Kidney glomerular epithelial cell (primary cell): ENCODE measurements at places on chromosomes 5 and 9.

GRCh38 chr5:18553269-18553668, 919.0 kb downstream of the TAF11L14 start:
- DNase-seq, result peak; percentile 12

GRCh38 chr9:131639769-131640437, 94.6 kb downstream of the PRRT1B start:
- no peak for DNase-seq

DNA sequence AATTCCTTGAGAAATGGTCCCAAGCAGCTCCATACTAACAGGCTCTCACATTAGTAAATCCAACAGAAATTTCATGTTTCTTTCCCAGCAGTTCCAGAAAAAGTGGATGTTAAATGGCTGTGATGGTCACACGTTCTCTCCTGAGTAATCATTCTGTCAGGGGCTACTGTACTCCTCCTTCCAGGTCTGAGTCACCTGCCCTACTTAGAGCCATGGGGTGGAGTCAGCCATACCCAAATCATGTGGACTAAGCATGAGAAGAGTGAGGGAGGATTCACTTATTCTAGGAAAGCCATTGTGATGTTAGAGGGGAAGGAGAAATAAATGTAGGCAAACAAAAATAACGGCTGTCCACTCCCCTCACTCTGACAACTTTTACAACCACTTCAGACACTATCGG, 547.2 kb downstream of the CSNK1G3 start:
- DNase-seq, result peak; percentile 6

GRCh38 chr5:150309101-150309885, 6.6 kb upstream of the ARSI start:
- DNase-seq, result no peak

- DNase-seq, result peak; percentile 47
Observed at GRCh38 chr5:33892620-33893137, 889 bp upstream of the ADAMTS12 start.

GRCh38 chr5:2352101-2352861, 399.2 kb downstream of the IRX2 start:
- DNase-seq, result no peak

GRCh38 chr5:146450002-146450401, 2.9 kb downstream of the TCERG1 start:
- DNase-seq, result no peak

GRCh38 chr5:73280386-73280785, 107.4 kb downstream of the TMEM174 start:
- no peak for DNase-seq

- no peak for DNase-seq
Observed at GRCh38 chr5:161286066-161286655, 260.4 kb downstream of the GABRB2 start.

DNA sequence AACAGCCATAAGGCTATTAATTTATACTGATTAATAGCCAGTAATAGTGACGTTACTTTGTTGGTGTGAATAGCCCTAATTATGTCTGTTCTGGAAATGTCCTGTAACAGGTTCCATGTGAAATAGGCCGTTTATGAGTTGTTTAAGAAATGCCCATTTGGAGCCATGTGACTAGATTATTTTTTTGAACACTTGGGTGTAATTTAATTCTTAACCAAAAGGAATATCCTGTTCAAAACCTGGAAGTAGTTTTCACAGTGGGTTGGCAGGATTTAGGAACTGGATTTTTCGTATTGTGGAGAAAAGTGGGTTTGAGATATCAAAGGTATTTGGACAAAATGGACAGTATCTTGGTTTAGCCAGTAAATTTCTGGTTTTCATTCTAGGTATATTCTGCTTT, 1.3 kb downstream of the TENT2 start:
- no peak for DNase-seq

GRCh38 chr5:34031966-34032365, 11.0 kb downstream of the C1QTNF3 start:
- DNase-seq, result no peak

DNA sequence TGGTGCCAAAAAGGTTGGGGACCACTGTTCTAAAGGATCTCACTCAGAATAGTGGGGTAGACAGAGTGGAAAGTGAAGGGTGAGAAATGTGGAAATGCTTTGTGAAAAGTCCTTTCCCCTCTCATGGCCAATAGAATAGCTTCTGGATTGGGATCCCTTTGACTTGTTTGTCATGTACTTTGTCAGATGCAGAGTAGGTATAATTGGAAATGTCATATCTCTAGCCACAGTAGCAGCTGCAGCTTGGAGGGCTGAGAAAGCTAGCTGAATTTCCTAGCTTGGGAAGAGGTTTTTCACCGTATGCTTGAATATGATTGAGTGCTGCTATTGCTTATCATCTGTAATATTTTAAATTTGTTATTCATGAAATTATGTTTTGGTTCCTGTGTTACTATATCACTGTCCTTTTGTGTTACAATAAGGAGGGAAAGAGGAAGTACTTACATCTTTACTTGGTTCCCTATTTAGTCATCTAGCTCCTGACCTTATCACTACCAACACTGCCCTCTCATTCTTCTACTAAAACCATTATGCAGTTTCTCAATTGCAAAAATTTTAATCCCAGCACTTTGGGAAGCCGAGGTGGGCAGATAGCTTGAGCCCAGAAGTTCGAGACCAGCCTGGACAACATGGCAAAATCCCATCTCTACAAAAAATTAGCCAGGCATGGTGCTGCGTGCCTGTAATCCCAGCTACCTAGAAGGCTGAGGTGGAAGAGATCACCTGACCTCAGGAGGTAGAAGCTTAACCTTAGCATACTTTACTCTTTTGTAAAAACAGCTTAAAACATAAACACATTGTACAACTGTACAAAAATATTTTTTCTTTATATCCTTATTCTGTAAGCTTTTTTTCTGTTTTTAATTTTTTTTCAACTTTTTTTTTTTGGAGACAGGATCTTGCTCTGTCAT, 12.4 kb downstream of the SLC30A5 start:
- no peak for DNase-seq

- DNase-seq, result no peak
Observed at GRCh38 chr9:86860006-86860405, 87.3 kb downstream of the GAS1 start.

GRCh38 chr5:60651872-60652620, 47.9 kb downstream of the DEPDC1B start:
- peak; percentile 61 for DNase-seq

DNA sequence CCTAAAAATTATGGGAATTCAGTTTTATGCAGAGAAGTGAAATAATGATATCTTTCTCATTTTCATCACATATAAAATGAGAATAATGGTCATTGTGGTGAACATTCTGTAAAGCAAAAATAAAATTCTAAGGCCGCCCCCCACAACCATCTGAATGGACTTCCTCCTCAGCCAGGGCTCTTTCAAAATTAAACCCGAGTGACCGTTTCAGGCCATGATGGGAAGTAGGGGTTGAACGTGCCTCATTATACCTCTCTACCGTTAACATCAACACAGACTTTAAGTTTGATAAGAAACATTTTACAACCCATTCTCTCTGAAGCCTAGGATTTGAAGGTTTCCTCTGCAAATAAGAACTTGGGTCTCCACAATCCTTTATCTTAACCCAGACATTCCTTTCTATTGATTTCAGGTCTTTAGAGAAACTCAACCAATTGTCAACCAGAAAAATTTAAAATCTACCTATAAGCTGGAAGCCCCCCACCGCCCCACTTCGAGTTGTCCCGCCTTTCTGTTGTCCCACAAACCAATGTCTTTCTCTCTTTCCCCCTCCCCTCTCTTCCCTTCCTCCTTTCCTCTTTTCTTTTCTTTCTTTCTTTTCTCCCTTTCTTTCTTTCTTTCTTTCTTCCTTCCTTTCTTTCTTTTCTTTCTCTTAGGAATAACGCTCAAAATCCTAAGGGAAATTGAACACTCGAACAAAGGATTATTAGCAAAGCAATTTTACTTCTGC, 1.7 kb upstream of the TMCO6 start:
- no peak for DNase-seq

GRCh38 chr9:124280176-124280691, 22.5 kb downstream of the NEK6 start:
- DNase-seq, result peak; percentile 60

DNA sequence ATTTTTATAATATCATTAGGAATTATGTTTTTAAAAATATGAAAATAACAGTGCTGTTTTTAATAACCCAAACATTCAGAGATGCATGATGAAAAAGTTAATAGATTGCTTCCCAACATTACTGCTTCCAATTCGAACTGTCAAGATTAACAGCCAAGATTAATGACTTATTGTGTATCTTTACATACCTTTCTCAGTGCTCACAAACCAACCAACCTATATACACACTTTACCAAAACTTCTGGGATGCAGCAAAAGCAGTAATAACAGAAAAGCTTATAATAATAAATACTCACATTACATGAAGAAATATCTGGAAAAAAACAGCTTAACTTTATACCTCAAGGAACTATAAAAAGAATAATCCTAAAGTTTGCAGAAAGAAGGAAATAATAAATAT, 82.1 kb downstream of the TMEM232 start:
- peak; percentile 34 for DNase-seq

GRCh38 chr9:125759764-125760129, 12.6 kb downstream of the PBX3 start:
- DNase-seq, result no peak

GRCh38 chr5:115873392-115873791, 31.7 kb downstream of the AP3S1 start:
- DNase-seq, result peak; percentile 80

- DNase-seq, result peak; percentile 37
Observed at GRCh38 chr5:112738191-112738560, 491 bp downstream of the APC start.

- no peak for DNase-seq
Observed at GRCh38 chr9:73549991-73550390, 398.3 kb downstream of the ANXA1 start.

- no peak for DNase-seq
Observed at GRCh38 chr5:169988947-169989346, 8.7 kb upstream of the INSYN2B start.

DNA sequence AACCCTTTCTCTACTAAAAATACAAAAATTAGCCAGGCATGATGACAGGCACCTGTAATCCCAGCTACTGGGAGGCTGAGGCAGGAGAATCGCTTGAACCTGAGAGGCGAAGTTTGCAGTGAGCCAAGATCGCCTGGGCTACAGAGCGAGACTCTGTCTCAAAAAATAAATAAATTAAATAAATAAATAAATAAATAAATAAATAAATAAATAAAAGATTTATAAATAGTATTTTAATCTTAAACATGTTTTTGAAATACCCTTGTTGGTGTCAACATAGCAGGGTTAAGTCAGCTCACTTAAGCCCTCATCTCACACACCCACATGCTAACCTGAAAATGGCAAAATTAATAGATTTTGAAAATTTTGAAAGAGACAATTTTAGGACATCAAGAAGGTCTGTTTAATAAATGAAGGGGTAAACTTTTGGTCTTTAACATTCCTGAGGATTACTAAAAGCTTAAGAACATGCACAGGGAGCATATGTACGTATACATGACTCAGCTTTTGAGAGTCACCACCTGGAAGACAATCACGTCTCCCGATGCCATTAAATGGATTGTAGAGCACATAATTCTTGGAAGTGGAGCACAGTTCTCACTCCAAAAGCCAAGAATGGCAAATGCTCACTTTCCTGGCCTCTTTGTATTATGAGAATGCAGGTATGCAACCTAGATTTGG, 202.5 kb downstream of the GDNF start:
- DNase-seq, result no peak

GRCh38 chr5:29170599-29170998, 2022.9 kb upstream of the CDH6 start:
- DNase-seq, result no peak

DNA sequence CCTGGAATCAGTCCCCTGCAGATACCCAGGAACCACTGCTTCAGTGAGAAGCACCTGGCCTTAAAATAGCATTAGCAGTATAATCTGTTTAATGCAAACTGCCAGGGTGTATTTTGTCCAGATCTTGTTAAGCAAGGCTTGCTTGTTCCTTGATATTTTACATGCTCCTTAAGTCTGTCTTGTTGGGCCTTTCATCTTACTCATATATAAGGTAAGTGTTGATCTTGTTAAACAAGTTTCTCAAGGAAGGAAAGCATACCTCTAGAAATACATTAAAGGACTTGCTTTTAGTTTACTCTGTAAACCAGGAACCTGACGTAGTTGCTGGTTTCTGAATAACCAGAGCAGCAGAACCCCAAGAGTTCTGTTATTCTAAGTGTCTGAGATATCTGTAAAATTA, 13.7 kb downstream of the HSPA4 start:
- DNase-seq, result no peak

GRCh38 chr9:37692622-37693221, 42.0 kb downstream of the FRMPD1 start:
- no peak for DNase-seq

DNA sequence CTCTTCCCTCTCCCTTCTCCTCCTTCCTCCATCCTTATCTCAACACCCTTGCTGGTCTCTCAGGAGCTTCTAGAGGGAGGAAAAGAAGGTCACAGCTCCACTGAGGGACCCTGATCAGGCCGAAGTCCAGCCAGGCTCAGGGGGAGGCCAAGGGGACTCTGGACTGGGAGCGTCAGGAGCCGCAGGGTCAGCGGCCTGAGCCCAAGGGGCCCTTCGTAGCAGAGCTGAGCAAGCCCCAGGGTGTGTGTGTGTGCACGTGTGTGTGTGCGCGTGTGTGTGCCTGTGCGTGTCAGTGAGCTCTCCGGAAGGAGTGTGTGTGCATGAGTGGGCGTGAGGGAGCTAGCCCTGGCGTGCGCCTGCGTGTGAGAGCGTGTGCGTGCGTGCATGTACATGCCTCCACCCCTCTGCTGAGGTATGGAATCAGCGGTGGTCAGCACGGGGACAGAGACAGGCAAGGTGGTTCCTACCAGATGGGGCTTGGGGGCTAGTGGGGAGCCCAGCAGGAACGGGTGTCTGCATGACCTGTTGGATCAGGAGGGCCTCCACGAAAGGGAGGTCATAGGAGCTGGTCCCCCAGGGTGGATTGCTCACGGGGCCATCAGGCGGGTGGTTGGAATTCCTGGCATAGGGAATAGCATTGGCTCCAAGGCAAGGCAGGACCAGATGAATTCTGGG, 10.0 kb upstream of the AGPAT2 start:
- DNase-seq, result no peak

- DNase-seq, result no peak
Observed at GRCh38 chr9:105173306-105173705, 71.1 kb upstream of the SLC44A1 start.

- DNase-seq, result peak; percentile 8
Observed at GRCh38 chr9:110033869-110034268, 174.1 kb downstream of the C9orf152 start.

GRCh38 chr5:4373051-4373820, 766.9 kb upstream of the ADAMTS16 start:
- DNase-seq, result no peak

DNA sequence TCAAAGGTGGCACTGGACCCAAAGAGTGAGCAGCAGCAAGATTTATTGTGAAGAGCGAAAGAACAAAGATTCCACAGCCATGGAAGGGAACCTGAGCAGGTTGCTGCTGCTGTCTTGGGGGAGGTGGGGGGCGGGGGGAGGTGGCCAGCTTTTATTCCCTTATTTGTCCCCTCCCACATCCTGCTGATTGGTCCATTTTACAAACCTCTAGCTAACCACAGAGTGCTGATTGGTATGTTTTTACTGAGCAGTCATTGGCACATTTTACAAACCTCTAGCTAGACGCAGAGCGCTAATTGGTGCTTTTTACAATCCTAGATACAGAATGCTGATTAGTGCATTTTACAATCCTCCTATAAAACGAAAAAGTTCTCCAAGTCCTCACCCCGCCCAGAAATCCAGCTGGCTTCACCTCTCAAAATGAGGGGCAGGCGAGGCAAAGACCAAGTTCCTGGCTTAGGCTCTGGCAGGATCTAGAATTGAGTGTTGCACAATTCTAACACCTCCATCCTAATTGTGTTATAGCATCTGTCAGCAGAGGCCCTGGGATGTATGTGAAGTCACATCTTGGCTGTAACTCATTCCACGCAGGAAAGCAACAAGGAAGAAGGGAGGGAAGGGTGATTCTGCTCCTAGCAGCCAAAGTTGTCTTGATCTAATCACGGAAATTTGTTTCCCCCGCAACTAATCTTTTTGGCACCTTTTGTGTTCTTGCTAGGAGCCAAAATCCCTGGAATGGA, 34.3 kb downstream of the ROR2 start:
- no peak for DNase-seq
